NCI-H82 (cell line): ENCODE measurements at places on chromosomes 6 and 20.

DNA sequence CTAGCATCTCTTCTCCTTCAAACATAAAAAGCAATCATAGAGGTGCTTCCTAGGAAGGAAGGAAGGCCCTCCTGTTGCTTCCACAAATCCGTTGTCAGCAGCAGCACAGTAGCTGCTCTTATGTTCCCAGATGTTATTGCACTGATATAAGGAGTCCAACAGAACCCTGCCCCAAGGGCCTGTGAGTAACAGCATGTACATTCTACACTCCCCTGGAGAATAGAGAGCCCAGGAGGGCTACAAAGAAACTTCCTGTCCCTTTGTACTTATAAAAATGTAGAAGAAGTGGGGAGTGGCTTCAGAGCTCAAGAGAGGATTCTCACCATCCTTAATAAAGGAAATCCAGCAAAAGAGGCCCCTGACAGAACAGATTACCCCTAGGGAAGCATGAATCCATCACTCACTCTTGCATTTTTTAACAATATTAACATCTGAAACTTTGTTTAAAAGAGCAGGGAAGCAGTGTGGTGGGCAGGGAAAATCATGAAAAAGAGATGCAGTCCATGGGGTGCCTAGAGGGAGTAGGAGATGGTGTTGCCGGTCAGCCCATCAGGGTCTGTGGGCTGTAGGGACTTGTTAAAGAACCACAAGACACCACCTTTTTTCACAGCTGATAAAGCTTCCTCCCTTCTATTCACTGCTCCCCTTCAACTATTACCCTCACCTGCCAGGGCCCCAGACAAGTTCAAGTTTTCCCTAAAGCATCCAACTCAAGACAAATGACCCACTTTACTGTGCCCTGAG is 104.5 kb upstream of the ADGRF1 start:
- no peak for DNase-seq

- no peak for DNase-seq
Observed at GRCh38 chr6:119210596-119210995, 132.1 kb upstream of the FAM184A start.

GRCh38 chr6:29955783-29956182 is 13.5 kb downstream of the HLA-A start:
- DNase-seq, result no peak

DNA sequence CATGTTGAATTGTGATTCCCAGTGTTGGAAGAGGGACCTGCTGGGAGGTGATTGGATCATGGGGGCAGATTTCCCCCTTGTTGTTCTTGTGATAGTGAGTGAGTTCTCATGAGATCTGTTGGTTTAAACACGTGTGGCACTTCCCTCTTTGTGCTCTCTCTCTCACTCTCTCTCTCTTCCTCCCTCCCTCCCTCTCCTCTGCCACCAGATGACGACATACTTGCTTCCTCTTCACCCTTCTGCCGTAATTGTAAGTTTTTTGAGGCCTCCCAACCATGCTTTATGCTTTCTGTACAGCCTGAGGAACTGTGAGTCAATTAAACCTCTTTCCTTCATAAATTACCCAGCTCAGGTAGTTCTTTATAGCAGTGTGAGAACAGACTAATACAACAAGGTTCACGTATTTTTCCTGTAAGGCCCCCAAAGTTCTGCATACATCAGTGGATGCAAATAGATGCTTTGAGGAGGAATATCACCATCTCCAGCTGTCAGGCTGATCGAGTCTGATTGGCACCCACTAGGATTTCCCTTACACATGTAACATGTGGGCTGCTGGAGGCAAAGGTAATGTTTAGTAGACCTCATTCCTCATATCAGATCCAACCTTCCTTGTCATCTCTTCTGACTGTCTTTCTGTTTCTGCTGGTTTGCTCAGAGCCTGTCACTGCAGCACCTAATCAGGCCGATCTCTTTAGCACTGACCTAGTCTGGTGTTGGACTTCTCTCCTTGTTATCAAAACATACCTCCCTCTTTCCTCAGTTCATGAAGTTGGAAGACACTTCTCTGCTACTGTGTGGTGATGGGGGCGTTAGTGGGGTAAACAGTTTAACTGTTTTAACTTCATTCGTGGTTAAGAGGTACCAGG is 54.3 kb upstream of the BACH2 start:
- DNase-seq, result no peak

DNA sequence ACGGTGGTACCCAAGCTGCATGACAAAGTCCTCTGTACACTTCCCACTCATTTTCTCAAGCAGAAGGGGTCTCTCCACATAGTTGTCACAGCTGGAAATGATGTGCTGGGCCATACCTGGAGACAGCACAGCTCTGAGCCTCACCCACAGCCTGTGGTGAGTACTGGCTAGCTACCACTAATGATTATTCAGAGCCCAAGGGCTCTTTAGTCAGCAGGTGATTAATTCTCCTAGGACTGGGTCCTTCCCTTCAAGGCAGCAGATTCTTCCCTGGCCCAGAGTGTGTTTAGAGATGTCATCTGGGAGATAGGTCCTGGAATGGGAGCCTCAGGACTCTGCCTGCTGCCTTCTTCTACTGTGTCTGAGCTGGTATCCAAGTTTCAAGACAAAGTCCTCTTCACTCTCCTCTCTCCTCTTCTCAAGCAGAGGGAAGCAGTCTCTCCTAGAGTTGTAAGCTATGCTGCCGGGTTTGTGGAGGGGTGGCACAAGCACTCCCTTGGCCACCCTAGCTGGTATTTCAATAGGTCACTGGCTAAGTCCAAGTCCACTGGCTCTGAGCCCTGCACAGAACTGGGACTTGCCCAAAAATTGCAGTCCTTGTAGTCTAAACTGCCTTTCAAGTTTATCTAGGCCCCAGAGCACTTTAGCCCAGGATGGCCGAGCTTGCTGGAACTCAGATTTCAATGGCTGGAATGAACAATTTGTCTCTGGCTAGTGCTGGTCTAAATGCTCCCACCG is 49.8 kb upstream of the VGLL2 start:
- no peak for DNase-seq

DNA sequence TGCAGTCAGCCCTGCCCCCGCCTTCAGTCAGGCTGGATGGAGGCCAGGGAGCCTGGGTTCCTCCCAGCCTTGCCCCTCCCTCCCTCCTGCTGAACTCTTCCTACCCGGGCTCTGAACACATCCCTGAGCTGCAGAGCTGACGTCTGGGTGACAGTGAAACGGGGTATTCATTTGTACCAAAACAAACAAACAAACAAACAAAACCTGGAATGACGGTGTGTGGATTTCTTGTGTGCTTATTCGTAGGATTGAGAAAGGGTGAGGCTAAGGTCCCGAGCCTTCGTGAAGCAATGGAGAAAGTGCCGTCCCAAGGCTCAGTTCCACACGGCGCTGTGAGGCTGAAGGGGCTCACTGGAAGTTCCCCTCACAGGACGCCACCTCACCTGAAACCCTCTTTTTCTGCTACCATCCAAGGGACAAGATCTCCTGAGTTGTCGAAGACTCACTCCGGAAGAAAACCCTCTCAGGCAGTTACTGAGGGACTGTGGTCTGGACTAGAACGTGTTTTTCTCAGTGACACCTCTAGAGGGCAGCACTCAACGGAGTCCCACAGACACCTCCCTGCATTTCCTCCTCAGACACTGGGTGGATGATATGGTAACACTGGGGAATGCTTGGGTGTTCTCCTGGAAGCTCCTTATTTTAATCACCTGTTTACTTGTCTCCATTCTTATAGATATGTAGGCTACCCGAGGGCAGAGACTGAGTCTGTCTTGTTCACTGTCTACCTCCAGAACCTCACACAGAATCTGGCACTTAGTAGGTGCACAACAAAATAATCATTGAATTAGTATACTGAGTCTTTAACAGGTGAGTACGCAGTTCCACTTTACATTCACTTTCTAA is 27.3 kb downstream of the GSTA3 start:
- peak; percentile 89 for DNase-seq

GRCh38 chr20:38295811-38296210 is 8.1 kb upstream of the BPI start:
- no peak for DNase-seq
